ENCODE measurements at places on chromosomes 7 and 10.

DNA sequence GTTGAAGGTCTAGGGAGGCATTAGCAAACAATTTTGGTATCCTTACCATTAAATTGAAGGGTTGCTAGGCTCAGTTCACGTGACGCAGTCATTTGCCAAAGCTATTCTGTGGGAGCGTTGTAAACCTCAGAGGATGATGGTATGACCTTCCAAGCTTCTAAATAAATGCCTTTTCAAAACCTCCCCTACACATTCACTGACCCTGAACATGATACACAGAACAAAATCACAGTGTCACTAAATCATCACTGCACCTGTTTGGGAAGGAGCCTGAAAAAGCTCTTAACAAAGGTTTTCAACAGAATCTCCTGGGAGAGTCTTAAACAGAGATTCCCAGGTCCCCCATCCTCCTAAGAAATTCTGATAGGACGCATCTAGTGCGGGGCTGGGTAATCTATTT, 13.2 kb upstream of the CCDC172 start:
- no peak for DNase-seq

GRCh38 chr10:34791947-34792346, 23.1 kb downstream of the PARD3 start:
- no peak for DNase-seq

DNA sequence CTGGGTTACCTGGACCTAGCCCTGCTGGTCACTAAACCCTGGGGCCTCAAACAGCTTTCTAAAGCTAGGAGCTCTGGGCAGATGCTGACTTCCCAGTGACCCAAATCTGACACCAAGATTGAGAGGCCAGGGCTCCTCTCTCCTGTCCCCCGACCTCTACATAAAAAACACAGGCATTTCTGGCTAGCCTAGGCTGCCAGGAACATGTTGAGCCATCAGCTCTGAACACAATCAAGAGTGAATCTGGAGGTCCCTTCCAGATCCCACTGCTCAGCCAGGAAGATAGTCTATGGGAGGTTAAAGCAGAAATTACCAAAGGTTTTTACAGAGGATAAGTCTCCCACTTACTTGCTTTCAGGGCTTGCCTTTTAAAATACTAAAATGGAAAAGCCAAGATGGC, 22.1 kb upstream of the PDE1C start:
- DNase-seq = no peak

DNA sequence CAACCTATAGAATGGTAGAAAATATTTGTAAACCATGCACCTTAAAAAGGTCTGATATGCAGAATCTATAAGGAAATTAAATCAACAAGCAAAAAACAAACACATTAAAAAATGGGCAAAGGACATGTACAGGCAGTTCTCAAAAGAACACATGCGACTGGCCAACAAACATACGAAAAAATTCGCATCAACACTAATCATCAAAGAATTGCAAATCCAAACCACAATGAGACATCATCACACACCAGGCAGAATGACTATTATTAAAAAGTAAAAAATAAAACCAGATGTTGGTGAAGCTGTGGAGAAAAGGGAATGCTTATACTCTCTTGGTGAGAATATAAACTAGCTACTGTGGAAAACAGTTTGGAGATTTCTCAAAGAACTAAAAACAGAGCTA, 33.2 kb downstream of the TMEM229A start:
- DNase-seq = no peak

GRCh38 chr7:5183155-5183554, 6.9 kb upstream of the WIPI2 start:
- DNase-seq = no peak

- no peak for DNase-seq
Measured at GRCh38 chr7:19747740-19748339, 25.6 kb downstream of the TMEM196 start.

GRCh38 chr10:92419740-92420545, 129.0 kb downstream of the MARCHF5 start:
- no peak for DNase-seq

GRCh38 chr7:138542183-138542582, 82.1 kb downstream of the TRIM24 start:
- no peak for DNase-seq
